CD4-positive, alpha-beta memory T cell (primary cell): ENCODE measurements at places on chromosomes 4 and X. TPM values are rescaled to one million over a fixed set of nuclear protein-coding genes. Genes with fewer than 3 reads are reported as not detected.

DNA sequence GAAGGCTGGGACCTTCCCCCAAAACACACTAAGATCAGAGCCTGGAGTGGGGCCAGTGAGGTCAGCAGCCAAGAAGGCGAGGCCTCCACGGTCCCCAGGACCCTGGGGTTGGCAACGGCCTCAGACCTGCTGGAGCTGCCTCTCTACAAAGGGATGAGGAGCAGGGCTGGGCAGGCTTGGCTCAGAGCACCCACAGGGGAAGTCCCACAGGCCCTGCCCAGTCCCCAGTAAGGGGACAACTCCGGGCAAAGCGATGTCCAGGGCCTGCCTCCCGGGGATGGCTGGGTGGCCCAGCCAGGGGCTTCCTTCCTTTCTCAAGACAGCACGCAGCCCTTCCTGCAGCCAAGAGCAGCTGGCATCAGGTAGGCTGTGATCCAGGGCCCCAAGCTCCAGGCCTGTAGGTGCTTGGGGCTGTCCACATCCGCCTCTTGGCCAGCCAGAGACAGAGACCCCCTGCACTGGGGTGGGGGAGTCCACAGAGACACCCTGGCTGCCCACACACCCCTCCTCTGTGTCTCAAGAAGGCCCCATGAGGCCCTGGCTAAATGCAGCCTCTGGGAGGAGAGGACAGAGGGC lies 5.7 kb downstream of the MXD4 start:
- no peak for DNase-seq

GRCh38 chr4:108094923-108095482 lies 73.7 kb downstream of the LEF1 start:
- DNase-seq: no peak

- DNase-seq: no peak
Measured at GRCh38 chrX:146241902-146242301, 424.3 kb downstream of the SLITRK2 start.

VEGFC gene
- not detected for total RNA-seq

CXCL11 gene
- total RNA-seq: not detected

SPCS3 gene
- total RNA-seq: 207 TPM
